ENCODE measurements at places on chromosomes 12 and 14.

DNA sequence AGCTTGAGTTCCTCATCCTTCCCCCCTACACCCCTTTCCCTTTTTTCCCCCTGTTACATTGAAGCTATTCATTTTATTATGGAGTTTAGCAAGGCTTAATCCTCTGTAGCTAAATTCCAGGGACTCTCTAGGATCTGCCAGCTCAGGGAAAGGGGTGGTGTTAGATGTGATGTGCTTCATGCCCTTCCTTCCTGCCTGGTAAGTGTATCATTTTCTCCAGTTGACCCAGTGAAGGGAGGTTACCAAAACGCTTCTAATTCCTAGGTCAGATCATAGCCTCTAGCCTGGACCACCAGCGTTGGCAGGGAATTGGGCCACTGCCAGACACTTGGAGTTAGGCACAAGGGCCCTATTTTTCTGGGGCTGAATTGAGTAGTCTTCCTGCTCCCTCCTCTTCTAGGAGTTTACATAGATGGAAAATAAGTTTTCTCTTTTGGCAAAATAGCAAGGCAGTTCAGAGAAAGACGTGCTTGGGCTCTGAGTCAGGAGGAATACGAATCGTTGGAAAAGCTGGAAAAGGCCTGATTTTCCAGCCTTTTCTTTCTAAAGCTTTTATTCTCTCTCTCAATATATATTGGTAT lies 88.3 kb downstream of the NPAS3 start:
- DNase-seq, result no peak

DNA sequence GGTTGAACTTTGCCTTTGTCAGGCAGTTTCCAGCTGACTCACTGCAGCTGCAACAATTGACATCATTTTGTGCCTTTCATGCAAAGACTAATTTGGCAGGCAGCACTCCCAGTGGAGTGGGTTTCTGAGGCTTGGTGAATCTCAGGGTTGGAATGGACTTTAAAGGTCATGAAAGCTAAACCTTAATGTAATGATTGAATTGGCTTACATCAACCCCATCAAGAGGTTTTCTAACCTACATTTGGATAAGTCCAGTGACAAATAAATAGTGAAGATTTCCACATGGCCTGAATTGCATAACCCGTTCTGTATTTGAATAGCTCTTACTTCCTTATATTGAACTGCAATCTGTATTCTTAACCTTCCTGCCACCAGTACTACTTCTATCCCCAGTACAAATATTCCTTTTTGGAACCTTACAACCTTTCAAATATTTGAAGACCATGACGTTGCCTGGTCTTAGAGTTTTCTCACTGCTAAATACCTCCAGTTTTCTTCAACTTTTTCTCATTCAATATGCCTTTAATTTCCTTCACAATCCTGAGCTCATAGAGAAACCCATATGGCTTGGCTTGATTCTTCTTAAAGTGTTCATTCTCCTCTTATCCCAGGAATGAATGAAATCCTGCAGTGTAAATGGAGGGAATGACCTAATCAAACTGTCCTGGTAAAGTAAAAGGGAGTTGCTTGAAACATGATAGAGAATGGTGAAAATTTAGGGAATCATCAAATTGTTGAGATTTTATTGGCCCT lies 168.1 kb upstream of the NOVA1 start:
- peak; percentile 80 for DNase-seq

- DNase-seq, result peak; percentile 80
These were observed 620 bp downstream of the YBX3 start for GRCh38 chr12:10722502-10722904.

- DNase-seq, result no peak
These were observed 309.4 kb downstream of the BTG1 start for GRCh38 chr12:91836264-91836663.

GRCh38 chr12:127294651-127295210 lies 972.2 kb upstream of the TMEM132C start:
- no peak for DNase-seq

DNA sequence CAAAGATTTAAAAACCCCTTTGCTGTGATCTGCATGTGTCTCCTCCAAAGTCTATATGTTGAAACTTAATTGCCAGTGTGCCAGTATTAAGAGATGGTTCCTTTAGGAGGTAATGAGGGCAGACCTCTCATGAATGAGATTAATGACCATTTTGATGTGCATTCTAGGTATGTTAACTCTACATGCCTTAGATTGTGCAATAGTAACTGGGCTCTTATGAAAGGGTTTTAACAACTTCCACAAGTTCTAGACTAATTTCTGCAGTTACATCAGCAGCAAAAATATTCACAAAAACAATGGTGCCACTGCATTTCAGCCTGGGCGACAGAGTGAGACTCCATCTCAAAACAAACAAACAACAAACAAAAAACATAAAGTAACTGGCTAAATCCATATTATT lies 3.8 kb upstream of the TAS2R10 start:
- DNase-seq, result no peak

DNA sequence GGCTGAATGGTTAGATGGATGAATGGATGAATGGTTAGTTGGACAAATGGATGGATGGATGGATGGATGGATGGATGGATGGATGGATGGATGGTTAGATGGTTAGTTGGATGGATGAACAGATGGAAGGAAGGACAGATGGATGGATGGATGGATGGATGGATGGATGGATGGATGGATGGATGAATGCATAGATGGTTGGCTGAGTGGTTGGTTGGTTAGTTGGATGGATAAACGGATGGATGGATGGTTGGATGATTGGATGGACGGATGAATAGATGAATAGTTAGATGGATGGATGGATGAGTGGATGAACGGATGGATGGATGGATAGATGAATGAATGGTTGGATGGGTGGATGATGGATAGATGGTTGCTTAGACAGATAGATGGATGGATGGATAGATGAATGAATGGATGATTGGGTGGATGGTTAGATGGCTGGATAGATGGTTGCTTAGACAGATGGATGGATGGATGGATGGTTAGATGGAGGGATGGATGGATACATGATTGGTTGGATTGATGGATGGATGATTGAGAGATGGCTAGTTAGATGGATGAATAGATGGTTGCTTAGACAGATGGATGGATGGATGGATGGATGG lies 48.8 kb upstream of the HSPB8 start:
- DNase-seq, result no peak

DNA sequence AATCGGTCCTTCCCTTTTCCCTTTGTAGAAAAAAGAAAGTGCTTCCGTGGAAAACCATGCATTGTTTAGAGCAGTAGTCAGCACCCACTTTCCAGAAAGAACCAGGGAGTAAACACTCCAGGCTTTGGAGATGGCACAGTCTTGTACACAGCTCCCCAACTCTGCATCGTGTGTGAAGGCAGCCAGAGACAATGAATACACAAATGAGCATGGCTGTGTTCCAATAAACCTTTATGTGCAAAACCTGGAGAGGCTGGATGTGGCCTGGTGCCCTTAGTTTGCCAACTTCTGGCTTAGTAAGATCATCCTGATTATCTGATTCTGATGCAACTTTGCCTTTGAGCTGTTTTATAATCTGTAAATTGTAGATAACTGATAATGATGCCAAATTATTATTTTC lies 463.4 kb upstream of the TMEM132C start:
- DNase-seq, result no peak

- DNase-seq, result no peak
These were observed 29.3 kb upstream of the FRMD6 start for GRCh38 chr14:51622376-51622775.

DNA sequence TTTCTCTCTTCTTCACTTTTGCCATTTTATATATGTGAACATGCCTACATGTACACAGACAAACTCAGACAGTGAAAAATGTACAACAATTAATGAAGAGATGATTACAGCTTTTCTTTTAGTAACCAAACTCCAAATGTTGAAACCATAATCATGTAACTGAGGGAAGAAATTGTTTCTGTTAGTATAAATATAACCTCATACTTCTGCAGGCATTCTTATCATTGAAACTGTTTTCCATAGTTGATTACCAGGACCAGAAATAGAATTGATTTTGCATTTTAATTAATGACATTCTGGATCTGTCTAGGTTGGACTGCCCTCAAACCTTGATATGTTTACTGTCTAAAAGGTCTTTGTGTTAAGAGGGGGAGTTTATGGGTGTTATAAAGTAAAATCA lies 3.2 kb downstream of the ANO4 start:
- DNase-seq, result no peak

DNA sequence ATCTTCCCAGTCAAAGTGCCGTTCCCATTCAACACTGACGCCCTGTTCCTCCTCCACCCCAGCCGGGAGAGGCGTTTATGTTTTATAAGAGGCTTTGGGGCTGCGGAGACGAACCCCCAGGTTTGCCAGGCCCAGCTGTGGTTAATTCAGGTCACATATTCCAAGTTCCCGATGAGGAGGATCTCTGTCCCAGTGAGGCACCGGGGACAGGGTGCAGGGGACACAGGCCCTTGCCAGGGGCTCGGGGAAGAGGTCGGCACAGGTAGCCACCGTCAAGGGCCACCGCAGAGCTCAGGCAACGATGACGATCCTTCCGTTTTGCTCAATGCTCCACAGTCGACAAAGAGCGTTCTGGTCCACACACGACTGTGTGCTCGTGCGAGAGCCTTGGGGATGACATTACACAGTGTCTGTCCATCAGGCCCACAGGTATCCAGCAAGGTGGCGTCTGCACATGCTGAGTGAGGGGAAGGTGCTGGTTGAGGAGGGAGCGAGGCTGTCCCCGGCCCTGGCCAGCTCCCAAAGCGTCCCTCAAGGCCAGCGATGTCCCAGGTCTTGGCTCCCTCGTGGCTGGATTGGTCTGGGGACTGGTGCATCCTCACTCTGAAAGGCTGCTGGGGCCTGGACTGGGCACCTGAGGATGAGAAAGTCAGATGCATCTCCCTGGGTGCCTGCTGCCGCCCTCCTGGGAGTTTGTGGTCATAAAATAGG lies 189.2 kb upstream of the C14orf180 start:
- no peak for DNase-seq

DNA sequence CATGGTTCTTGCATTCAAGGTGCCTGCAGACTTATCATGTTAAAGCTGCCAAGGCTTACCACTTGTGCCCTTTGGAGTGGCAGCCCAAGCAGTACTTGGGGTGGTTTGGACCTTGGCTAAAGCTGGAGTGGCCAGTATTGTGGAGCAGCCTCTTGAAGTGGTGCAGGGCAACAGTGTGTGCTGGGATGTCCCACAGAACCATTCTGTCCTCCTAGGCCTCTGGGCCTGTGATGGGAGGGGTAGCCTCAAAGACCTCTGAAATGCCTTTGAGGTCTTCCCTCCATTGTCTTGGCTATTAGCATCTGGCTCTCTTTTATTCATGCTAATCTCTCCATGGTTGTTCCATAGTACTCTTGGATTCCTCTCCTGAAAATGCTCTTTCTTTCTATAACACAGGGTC lies 78.2 kb upstream of the SLC24A4 start:
- DNase-seq, result no peak

GRCh38 chr12:26704214-26704613 lies 128.8 kb downstream of the ITPR2 start:
- DNase-seq, result no peak

GRCh38 chr12:122721057-122721545 lies 4.5 kb upstream of the HCAR3 start:
- no peak for DNase-seq

- DNase-seq, result peak; percentile 4
These were observed 25.4 kb downstream of the AP5M1 start for GRCh38 chr14:57293866-57294837.

DNA sequence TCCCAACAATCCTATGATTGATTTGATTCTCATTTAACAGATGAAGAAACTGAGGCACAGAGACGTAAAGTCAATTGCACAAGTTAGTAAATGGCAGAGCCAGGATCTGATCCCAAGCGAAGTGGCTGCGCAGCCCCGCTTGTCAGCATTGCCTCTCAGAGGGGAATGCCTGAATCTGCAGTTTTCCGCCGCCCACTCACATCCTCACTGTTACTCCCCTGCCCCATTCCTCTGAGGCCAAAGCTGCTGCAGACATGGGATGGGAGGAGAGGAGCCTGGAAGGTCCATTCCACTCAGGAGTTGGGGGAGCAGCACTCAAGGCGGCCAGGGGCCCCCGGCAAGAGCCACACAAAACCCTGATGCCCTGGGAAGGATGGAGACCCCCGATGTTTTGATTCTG lies 1.0 kb downstream of the NRIP2 start:
- no peak for DNase-seq

- no peak for DNase-seq
These were observed 7.5 kb upstream of the CISTR start for GRCh38 chr12:53759261-53759660.

DNA sequence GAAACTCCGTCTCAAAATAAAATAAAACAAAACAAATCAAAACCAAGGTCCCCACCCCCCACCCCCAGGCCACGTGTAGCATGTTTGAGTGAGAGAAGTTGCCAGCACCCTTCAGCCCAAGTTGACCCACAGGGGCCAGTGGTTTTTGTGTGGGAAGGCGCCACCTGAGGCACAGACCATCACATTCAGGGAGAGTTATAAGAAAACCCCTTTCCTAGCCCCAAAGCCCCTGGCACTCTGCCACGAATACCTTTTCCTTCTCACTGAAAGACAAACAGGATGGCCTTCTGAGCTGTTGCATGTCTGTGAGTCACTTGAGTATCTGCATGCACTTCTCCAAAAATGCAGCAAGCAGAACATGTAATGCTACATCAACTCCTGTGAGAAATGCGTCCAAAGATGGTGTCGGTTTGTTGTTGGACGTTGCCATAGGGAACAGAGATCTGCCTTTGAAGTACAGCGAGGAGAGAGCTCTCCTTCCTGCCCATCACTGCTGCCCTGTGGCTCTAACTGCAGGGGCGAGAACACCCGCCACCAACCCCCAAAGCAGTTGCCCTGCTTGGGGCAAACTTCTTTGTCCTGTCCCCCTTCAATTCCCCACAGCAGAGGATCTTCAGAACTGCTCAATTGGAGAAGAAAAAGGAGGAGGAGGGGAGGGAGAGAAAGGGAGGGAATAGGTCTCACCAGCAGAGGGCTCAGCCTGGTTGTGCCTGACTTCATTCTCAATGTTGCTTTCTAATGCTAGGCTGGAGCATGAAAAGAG lies 2.7 kb upstream of the TRAF3 start:
- DNase-seq, result peak; percentile 57
